ENCODE measurements at places on chromosomes 7 and 10. TPM values are rescaled to one million over a fixed set of nuclear protein-coding genes. Genes with fewer than 3 reads are reported as not detected.
A peak's percentile ranks its signal among the peaks of the same experiment; 100 is the strongest.

The NPS gene
- total RNA-seq = not detected

The HOXA9 gene
- total RNA-seq = not detected

The GAD2 gene
- total RNA-seq = not detected

The GPNMB gene
- 57.0 TPM for total RNA-seq

DNA sequence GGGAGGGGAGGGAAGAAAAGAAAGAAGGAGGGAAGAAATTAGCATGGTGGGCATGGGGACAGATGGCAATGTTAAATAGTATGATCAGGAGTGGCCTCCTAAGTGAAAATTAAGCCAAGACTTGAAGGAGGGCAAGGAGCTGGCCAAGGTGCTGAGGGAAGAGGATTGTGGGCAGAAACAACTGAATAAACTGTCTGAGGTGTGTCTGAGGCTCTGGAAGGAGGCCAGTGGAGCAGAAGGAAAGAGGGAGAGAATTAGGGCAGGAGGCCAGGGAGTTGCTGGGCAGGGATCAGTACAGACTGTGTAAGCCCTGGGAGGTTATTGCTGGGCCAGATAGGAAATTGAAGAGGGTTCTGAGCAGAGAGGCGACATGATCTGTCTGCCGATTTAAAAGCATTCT, 40.6 kb upstream of the VKORC1L1 start:
- DNase-seq = peak; percentile 26

- no peak for DNase-seq
Observed at GRCh38 chr10:114990991-114991390, 53.0 kb downstream of the TRUB1 start.

GRCh38 chr10:120451968-120452367, 5.1 kb upstream of the PLPP4 start:
- no peak for DNase-seq

GRCh38 chr7:93559639-93560491, 14.7 kb downstream of the CALCR start:
- no peak for DNase-seq

DNA sequence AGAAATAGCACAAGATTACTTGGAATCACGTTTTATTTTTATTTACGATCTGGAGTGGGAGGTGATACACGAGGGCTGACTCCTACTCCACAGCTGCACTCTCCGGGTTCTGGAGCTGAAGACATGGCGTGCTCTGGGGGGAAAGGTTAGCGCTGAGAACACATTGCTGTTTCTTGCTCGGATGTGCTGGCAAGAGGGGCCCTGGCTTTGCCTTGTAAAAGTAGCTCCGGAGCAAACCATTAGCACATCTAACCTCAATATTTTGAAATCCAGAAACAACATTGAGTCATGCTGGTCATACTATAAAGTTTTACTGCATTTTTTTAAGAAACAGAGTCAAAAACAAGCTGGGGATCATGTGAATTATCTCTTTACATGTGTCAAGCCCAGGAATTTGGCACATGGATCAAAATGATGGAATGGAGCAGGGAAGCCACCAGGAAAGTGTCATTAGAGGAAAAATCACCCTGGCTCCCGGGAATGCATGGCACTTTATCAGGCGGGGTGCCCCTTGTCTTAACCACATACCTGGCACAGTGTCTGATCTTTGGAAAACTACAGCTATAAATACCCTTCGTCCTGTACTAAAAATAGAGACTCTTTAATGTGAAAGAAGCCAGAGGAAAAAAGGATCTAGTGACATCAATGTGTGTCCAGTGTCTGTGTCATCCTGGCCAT, 31.6 kb upstream of the LYZL1 start:
- DNase-seq = no peak

DNA sequence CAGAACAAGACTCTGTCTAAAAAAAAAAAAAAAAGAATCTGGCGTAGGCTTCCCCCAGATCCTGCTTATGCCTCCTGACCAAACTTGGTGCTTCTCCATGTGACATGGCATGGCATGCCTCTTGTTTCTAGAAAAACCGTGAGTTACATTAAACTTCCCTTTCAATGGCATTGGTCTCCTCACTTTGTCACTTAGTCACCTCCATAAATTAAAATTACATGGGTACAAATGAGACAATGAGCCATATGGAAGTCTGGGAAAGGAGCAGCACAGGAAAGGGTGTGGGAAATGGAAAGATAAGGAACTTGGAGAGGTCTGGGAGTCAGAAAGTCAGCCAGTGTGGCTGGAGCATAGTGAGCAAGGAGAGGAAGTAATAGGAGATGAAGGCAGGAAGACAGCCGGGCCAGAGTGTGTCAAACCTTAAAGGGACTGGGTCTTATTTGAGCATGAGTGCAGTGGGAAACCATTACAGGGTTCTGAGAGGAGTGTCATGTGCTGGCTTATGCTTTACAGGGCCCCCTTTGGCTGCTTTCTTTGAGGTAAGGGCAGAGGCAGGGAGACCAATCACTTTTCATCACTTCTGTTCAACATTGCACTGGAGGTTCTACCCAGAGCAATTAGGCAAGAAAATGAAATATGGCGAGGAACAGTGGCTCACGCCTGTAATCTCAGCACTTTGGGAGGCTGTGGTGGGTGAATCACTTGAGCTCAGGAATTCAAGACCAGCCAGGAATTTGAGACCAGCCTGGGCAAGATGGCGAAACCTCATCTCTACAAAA, 21.3 kb upstream of the ZMIZ2 start:
- peak; percentile 90 for DNase-seq

- no peak for DNase-seq
Observed at GRCh38 chr7:41035794-41036193, 667.1 kb downstream of the INHBA start.
